IPS DF 6.9 (cell line): ENCODE measurements at places on chromosomes 5 and 9.

DNA sequence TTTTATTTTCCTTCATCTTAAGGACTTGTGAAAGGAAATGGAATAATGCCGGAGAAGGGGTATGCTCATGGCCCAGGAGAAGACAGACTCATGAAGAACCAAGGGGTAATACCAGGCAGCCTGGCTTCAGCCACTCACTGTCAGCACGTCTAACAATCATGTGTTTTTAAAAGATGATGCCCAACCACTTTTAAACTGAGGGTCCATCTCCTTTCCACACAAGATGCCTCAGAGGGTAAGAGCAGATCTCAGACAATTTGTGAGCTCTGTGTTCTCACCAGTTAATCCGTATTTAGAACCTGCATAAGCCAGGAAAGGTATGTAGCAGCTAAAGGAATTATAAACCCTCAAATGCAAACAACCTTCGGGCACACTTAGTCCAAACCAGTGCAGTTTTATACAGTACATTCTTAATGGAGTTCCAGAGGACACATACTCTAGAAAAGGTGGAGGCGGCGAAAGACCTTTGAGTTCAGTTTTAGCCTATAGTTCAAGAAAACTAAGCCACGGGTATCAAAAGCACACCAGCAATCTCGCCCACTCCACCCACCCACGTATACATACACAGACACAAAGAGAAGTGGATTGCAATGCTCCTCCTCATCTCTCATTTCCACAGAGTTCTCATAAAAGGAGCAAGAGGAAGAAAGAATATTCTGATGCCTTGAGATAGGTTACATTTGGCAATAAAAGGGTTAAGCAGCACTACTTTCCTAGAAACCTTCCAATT, 2.6 kb downstream of the DIAPH1 start:
- no peak for DNase-seq

- DNase-seq: no peak
These were observed 716 bp downstream of the TMEM171 start for GRCh38 chr5:73121119-73121463.

DNA sequence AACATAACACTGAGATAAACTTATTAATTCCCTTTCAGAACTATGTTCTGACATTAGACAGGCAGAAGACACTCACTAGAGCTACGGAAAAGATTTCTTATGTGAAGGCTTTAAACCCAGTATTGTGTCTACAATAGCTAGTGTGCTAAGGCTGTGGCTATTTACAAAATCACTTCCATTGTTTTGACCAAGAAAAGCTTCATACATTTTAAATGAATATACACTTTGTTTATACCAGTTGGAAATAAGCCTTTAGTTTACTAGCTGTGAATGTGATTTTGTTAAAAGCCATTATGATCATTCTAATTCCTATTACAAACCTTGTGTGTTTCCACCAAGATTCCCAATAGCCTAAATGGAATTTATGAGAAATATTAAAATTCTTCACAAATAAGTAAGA, 83.0 kb downstream of the AGTPBP1 start:
- no peak for DNase-seq

DNA sequence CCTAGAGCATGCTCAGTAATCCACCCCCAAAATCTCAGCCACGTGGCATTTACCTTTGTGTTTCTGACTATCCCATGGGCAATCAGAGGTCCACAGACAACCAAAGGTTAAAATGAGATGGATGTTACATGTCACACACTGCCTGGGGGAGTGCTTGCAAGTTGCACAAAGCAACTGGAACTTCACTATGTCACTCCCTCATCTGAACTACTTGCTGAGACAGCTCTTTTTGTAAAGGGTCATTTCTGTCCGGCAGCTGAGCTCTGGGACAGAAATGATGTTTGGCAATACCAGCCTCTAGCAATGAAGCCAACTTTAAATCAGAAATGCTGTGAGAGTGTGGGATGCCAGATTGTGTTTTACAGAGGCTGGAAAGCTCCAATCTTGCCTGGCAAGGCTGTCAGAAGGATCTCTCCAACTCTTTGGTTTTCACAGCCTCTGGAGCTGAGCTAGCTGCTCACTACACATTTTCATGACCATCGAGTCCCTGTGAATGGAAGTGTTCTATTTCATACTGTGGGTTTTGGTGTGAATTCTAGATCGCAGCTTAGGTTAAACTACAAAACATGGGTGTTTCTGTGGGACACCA, 66.3 kb upstream of the TMEM215 start:
- no peak for DNase-seq

- no peak for DNase-seq
These were observed 83.7 kb upstream of the SARDH start for GRCh38 chr9:133821601-133822429.

DNA sequence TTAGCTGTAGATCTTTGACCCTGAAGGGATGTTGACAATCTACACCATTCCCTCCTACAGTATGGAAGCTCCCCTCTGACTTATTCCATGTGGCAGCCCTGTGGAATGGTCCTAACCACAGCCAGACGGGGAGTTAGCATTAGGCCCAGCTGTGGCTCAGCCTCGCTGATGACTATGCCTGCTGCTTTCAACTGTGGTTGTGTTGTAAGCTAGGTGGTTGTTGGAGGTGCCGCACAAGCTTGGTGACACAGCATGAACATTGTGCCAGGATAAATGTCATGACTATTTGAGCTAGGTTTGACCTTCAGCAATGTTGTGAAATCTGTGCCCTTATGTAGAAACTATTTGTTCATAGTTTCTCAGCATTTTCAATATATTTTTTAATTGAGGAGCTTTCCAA, 40.6 kb downstream of the SGCD start:
- DNase-seq: no peak

DNA sequence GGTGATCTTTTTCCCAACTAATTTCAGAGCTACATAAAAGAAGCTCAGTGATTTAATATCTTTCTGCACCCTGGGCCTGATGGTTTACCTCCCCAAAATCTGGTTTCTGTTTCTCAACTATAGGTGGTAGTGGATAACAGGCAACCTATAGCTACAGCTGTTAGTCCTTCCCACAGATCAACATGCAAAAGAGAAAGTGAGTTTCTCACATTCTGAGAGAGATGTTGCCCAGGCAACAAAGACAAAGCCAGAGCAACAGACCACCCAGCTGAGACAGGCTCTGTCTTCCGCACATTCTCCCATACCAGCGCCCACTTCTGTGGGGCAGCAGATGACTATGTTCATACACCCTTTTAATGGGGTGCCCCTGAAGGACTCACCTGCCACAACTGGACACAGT, 40.7 kb upstream of the PPP2R2B start:
- DNase-seq: peak; percentile 31

DNA sequence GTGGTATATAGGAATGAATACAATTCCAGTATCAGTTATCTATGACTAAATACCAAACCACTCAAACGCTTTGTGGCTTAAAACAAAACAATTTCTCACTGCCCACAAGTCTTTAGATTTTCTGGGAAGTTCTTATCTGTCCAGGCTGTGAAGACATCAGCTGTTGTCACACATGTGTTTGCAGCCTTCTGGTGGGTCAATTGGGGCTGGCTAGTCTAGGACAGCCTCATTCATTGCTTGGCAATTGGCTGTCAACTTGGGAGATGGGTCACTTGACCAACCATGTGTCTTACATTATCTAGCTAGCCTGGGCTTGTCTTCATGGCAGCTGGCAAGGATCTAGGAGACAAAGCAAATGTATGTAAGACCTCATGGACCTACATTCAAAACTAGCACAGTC, 53.8 kb upstream of the PAPPA start:
- DNase-seq: no peak

GRCh38 chr9:70156729-70157128, 102.0 kb upstream of the SMC5 start:
- no peak for DNase-seq

DNA sequence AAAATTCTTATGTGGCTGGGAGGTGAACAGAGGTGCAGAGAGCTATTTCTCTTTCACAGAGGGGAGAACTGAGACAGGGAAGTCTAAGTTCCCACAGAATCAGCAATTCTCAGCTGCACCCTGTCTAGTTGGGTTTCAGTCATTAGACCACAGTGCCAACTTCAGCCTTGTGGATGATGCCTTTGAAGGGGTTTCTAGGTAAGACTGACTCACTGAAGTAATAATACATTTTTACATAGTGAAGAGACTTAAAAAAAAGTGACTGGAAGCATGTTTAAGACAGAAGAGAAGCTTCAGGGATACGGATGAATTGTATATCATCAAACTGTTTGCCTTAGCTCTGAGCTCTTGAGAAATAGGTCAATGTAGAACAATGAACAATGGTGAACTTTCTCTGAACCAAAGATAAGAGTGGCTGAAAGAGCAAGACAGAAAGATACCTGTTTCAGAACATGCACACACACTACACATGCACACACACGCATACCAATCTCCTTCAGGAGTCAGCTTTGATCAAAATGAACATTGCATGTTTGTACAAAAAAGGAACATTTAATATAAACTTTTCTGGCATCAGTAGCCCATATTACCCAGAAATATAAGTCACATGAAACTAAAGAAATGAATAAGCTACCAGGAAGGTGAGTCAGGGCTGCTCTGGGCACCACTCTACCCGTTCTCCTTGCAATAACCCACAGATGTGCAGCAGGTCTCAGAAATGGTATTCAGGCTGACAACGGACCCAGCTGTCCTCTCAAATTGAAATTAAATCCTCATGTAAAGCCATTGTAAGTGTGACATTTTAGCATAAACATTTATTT, 12.6 kb upstream of the FYB1 start:
- DNase-seq: no peak

DNA sequence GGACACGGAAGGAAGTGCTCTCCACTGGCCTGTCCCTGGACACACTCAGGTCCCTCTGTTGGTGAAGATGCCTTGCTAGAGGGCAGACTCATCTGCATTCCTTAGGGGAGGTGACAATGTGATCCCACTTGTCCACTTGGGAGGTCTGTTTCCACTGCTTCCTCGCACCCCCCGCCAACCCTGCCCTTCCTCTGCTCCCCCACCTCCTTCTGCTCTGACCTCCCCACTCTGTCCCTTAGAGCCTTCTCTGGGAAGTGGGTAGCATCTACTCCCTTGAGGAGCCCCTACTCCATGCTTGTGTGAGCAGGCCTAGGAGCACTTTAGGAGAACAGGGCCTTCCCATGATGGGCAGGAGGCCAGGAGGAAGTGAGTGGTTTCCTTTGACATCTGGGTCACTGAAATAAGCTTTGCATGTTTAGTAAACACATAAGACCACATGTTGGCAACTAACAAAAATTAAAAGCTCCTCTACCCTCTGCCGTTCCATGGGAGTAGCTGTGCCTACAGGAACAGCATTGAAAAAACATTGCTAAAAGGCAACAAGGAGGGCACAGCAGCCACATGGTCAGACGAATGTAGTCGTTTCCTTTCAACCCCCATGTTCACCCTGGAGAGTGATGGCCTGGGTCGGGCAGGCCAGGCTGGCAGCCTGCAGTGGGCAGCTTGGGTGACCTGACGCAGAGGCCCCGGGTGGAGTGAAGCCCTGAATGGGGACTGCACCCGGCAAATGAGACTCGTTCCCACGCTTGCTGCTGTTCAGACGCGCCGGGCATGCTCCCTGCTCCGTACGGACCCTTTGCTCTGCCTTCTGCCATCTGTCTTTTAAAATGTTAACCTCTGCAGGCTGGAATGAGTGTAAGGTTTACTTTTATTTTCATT, 634.0 kb downstream of the IRX1 start:
- DNase-seq: no peak
